ENCODE measurements at places on chromosomes 1 and 21.

GRCh38 chr21:43347461-43348169 lies 79.3 kb downstream of the SIK1 start:
- no peak for DNase-seq

- peak; percentile 31 for DNase-seq
Observed at GRCh38 chr1:156247460-156248322, at the start of gene PAQR6. PAQR6 (minus strand) TSS chr1:156248056; CDS start chr1:156246731, 1,325 bp downstream.

DNA sequence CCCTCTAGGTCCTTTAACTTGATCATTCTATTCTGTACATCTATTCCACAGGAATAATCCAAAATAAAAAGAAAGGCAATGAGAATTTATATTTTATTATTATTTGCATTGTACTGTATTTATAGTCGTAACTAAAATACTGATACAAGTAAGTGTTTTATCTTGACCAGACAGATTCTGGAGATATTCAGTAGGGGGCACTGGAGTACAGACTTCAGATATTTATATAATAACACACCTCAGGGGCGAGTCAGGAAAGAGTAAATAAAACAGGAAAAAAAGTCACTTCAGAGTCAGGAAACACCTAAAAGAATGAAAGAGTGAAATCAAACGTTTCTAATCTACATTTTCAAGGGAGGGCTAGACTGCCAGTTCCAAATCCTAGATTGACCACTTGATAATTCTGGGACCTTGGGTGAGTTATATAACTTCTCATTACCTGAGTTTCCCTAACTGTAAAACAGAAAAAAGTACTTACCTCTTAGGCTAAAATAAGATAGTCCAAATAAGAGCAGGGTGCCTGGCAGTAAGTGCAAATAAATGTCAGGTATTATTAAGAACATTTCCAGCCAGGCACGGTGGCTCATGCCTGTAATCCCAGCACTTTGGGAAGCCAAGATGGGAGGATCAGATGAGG lies 31.1 kb upstream of the MTF1 start:
- peak; percentile 37 for DNase-seq

GRCh38 chr1:94887603-94888171 lies 39.2 kb downstream of the CNN3 start:
- DNase-seq: no peak

- DNase-seq: no peak
Observed at GRCh38 chr1:214635506-214635905, 32.5 kb downstream of the CENPF start.

GRCh38 chr1:240312872-240313271 lies 221.2 kb downstream of the FMN2 start:
- peak; percentile 77 for DNase-seq

DNA sequence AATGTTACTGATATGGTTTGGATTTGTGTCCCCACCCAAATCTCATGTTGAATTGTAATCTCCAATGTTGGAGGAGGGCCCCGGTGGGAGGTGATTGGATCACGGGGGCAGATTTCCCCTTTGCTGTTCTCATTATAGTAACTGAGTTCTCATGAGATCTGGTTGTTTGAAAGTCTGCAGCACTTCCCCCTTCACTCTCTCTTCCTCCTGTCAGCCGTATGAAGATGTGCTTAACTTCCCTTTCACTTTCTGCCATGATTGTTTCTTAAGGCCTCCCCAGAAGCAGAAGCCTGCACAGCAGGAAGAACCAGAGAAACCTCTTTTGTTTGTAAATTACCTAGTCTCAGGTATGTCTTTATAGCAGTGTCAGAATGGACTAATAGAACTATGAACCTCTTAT lies 28.4 kb downstream of the TRIM33 start:
- DNase-seq: no peak

DNA sequence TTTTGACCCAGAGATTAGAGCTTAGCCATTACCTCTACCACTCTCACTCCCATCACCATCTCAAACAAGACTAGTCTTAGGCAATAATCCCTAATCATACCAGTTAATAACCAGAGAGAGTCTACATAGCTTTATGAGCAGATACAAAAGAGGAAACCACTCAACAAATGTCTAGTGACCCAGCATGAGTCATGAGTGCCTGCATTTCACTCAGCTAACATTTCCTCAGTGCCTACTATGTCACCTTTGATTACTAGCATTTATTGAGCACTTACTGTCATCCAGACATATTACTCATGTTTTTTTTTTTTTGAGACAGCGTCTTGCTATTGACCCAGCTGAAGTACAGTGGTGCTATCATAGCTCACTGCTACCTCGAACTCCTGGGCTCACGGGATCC lies 35.9 kb upstream of the GALNT2 start:
- DNase-seq: no peak

- no peak for DNase-seq
Observed at GRCh38 chr1:55526716-55527115, 311.6 kb upstream of the USP24 start.

GRCh38 chr1:201937624-201938213 lies 8.6 kb downstream of the LMOD1 start:
- DNase-seq: peak; percentile 76

GRCh38 chr1:7501084-7501491 lies 270.0 kb upstream of the VAMP3 start:
- DNase-seq: no peak

DNA sequence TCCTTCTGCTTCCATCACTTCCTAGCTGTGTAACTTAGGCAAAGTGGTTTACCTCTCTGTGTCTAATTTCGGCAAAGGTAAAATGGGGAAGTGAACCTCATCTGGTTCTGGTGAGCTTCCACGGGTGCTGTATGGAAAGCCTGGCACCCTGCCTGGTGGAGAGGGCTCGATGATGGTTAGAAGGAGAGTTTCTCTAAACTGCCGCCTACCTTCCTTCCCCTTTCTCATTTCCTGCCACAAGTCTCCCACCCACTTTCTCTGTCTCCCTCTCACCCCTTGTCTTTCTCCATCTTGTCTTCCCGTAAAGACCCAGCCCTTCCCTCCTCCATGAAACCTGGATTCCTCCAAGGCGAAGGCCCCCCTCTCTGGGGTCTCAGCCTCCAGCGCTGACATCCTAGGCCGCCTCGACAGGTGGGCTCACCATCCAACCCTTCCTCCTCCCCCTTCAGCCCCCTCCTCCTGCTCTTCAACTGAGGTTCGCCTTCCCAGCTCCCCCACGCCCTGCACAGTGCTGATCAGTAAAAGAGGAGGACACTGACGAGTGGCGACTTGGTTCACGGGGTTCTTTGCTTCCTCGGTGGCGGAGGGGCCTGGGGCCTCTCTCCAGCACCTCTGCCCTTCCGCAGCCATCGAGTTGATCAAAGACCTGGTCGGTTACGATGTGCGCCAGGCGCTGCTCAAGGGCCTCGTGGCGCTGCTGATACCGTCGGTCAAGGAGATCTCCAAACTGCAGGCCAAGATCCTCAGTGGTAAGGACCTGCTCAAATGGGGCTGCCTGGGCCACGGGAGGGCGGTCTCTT lies 7.3 kb downstream of the RNU5D-1 start:
- DNase-seq: no peak

GRCh38 chr1:175704621-175705020 lies 38.8 kb downstream of the TNR start:
- DNase-seq: no peak

- no peak for DNase-seq
Observed at GRCh38 chr1:58346036-58346355, 200.5 kb downstream of the OMA1 start.

DNA sequence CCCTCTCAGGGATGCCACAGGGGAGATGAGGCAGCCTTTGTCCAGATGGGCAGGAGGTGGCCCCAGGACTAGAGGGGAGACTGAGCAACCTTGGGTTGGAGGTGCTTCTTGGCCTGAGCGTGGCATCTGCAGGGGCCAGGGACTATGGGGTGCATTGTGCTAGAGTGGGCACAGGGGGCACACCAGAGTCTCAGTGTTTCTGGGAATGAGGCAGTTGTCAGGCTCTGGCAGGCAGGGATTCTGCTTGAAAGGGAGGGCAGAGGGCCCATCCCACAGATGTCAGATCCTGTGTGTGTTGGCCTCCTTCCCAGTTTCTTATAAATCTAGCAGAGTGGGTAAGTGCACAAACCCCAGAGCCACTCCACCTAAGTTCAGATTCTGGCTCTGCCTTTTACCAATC lies 13.7 kb downstream of the LGR6 start:
- peak; percentile 51 for DNase-seq

DNA sequence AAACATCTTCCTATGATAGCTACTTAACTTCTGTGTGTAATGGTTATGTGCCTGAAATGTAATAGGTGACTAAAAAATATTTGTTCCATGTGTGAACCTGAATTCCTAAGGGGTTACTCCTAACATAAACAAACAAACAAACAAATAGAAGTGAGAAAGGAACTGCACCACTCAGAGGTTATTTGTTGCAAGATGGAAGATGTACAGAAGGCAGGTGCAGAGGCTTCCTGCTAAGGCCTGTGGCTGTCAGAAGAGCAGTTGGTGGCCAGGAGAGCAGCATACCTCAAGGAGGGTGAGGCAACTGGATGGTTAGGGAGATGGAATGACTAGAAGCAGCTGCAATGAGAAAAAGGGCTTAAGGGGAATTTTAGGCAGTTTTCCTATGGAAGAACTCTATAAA lies 940.6 kb downstream of the TTLL7 start:
- no peak for DNase-seq

DNA sequence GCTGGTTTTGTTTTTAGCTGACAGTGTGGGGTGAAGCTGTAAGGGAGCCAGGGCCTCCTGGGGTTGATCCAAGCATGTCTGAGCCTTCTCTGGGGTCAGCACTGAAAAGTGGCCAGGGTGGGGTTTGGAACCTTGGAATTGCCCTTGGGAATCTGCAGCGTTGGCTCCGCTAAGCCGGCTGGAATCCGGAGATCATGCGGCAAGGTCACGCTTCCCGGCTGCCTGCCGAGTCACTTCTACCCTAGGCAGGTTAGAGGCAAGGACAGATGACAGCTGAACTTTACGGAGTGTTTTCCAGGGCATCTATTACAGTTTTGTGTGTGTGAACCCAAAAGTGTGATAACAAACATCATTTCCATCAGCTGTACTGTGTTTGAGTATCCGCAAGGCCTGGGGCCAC lies 17.1 kb downstream of the ABCG1 start:
- no peak for DNase-seq

DNA sequence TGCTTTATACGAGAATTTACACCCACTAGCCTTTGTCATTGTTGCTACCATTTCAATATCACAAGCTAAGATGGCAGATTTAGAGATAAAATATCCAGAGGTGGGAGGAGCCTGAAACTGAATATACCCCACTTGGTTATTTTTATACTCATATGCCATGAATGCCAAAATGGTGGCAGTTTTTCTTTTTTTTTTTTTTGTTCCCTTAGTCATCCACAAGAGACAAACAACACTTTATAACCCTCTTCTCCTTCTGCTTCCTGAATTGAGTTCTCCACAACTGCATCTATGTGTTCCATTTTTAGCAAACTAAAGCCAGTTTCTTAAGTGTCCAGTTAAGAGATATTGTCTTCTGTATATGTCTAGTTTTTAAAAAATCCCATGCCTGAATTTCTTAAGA lies 558.4 kb downstream of the LMO4 start:
- no peak for DNase-seq

Measured in GM03348 (cell line).